Stimulated activated CD8-positive, alpha-beta memory T cell treated with anti-CD3 and anti-CD28 coated beads, Interleukin-15, amount 100 ng/mL, for 4 hours (primary cell): ENCODE measurements at places on chromosomes 4 and X.

GRCh38 chr4:100106982-100107381 lies 83.3 kb downstream of the DDIT4L start:
- no peak for DNase-seq

GRCh38 chr4:34566091-34566490 lies 1678.2 kb downstream of the ARAP2 start:
- DNase-seq = no peak

GRCh38 chrX:25275159-25275558 lies 259.4 kb upstream of the ARX start:
- no peak for DNase-seq

GRCh38 chr4:39470402-39470801 lies 11.5 kb downstream of the LIAS start:
- no peak for DNase-seq

DNA sequence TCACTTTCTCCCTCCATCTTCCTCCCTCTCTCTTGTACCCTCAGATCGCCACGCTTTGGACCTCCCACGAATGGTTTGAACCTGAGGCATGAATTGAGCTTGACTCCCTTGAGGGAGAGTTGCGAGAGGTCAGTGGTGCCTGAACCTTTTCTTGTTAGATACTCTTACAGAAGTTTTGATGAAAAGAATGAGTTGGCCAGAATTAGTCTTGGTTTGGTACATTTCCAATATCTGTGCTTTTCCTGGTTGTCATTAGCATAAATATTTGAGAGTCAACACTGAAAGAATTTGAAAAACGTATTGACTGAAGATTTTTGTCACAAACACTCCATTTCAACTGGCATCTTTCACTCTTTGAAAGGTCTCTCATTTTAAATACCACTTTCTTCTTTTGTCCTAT lies 510.6 kb upstream of the DIPK2B start:
- no peak for DNase-seq

DNA sequence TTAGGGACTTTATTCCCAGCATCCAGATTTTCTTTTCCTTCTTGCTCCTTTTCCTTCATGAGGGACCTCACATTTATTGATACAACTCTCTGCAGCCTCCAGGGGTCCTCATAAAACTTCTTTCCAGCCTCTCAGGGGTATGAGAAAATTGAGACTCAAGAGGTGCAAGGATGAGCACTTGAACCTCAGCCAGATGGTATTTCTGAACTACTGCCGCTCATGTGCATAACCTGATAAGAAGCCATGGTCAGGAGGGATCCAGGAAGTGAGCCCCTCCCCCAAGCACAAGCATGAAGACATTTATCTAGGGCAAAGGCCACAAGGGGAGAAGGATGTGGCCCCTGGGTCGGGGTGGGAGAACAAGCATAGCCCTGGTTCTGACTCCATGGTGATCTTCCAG lies 73.3 kb downstream of the TSPAN7 start:
- DNase-seq = no peak

- DNase-seq = no peak
These were observed 118.3 kb downstream of the CORIN start for GRCh38 chr4:47719576-47719975.
